ENCODE measurements at places on chromosomes 11 and 22. TPM values are rescaled to one million over a fixed set of nuclear protein-coding genes. Genes with fewer than 3 reads are reported as not detected.

GRCh38 chr11:61126256-61126655 is 24.0 kb downstream of the CD5 start:
- no peak for DNase-seq

DNA sequence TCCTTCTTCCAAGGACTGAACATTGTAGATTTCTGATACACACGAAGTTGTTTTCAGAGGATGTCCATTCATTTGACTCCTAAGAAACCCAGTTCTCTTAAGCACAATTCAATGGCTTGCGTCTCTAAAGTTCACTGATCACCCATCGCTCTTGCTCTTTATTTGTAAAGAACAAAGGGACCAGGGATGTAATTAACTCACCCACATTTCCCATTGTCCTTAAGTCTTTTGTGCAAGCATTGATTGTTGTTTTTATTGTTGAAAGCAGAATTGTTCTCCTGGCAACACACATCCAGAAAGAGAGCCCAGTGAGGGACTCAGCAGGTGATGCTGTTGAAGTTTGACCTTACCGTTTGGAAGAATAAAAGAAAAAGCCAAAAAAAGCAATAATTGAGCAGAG is 59.2 kb downstream of the SPON1 start:
- DNase-seq = no peak

GRCh38 chr11:58674609-58675008 is 52.1 kb downstream of the CNTF start:
- no peak for DNase-seq

The THRSP gene
- not detected for total RNA-seq

GRCh38 chr11:113574171-113574570 is 99.0 kb upstream of the DRD2 start:
- DNase-seq = no peak

Measured in HT1080 (cell line).